ENCODE measurements at places on chromosomes 4 and X. TPM values are rescaled to one million over a fixed set of nuclear protein-coding genes. Genes with fewer than 3 reads are reported as not detected.

DNA sequence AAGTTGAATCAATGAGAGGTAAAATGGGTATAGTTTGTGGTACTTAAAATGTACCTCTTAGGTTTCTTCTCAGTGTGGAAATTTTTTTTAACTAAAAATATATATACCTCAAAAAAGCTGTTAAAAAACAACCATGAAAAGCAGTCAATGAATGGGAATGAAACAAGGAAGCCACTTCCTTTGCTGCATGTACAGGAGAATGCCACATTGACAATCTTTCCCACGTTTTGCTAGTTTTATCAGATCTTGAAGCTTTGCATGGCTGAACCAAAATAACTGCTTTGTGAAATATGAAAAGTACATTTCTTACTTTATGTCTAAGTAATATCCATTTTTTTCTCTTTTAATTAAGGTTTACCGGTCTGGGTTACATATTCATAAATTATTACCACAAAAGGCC is 71.8 kb downstream of the PRKG2 start:
- no peaks in the 10 kb centered on the region for H3K36me3 ChIP-seq
- H3K27ac ChIP-seq, result peak overlapping the region; percentile 42
- H3K4me3 ChIP-seq, result peak overlapping the region; percentile 56
- no peaks in the 10 kb centered on the region for H3K27me3 ChIP-seq

DNA sequence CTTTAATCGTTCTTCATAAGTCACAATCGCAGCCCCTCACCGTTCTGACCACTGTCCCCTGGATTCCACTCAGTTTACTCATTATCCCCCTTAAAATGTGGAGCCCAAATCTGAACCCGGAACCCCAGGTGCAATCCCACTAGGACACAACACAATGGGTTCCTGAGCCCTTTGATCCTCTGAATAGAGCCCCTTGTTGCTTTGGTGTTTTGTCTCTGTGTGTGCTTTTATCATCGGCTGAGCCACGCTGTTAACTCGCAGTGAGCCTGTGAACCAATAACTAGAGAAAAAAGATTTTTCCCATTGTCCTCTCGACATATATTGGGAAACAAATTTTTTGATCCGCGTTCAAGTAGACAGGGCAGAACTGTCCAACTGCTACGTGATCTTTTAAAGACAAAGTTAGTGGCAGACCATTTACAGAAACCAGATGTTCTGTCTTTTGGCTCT is 617 bp upstream of the PDHA1 start:
- H3K4me3 ChIP-seq, result peak overlapping the region; percentile 83
- H3K27me3 ChIP-seq, result no peaks in the 10 kb centered on the region
- peaks cover 10% of the 10 kb centered on the region for H3K4me1 ChIP-seq
- no peaks in the 10 kb centered on the region for H3K36me3 ChIP-seq
- no peak for DNase-seq

GRCh38 chr4:109614466-109614865 is 54.4 kb downstream of the MCUB start:
- H3K4me1 ChIP-seq, result no peaks in the 10 kb centered on the region
- DNase-seq, result no peak
- H3K4me3 ChIP-seq, result no peak overlapping the region
- H3K27ac ChIP-seq, result no peak overlapping the region
- H3K36me3 ChIP-seq, result no peaks in the 10 kb centered on the region

DNA sequence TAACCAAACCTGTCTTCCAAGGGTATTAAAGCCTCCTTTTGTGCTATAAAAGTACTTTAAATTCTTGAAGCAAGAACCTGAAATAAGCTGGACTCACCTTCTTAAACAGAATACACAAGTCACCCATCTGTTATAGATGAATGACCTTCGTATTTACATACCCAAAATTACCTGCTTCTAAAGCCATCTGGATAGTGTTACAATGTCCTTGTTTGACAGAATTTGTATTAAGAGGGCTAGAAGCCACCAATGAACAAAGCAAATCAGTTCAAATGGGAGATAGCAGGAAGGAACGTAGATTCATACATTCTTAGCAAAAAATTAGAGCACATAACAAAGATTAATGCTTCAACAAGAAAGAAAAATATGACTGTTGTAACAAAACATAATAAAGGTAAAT is 33.7 kb upstream of the CCSER1 start:
- no peak overlapping the region for H3K27ac ChIP-seq
- H3K27me3 ChIP-seq, result no peaks in the 10 kb centered on the region
- H3K36me3 ChIP-seq, result no peaks in the 10 kb centered on the region
- no peak for DNase-seq
- H3K4me3 ChIP-seq, result no peak overlapping the region
- no peaks in the 10 kb centered on the region for H3K4me1 ChIP-seq

- H3K27me3 ChIP-seq, result no peaks in the 10 kb centered on the region
- no peak overlapping the region for H3K4me3 ChIP-seq
- no peaks in the 10 kb centered on the region for H3K36me3 ChIP-seq
- DNase-seq, result no peak
- H3K4me1 ChIP-seq, result no peaks in the 10 kb centered on the region
These were observed 825.7 kb downstream of the TECRL start for GRCh38 chr4:63583561-63583960.

- H3K4me1 ChIP-seq, result no peaks in the 10 kb centered on the region
- no peaks in the 10 kb centered on the region for H3K36me3 ChIP-seq
- no peak overlapping the region for H3K27ac ChIP-seq
- no peak for DNase-seq
- no peaks in the 10 kb centered on the region for H3K27me3 ChIP-seq
These were observed 22.7 kb upstream of the OGT start for GRCh38 chrX:71510161-71510560.

DNA sequence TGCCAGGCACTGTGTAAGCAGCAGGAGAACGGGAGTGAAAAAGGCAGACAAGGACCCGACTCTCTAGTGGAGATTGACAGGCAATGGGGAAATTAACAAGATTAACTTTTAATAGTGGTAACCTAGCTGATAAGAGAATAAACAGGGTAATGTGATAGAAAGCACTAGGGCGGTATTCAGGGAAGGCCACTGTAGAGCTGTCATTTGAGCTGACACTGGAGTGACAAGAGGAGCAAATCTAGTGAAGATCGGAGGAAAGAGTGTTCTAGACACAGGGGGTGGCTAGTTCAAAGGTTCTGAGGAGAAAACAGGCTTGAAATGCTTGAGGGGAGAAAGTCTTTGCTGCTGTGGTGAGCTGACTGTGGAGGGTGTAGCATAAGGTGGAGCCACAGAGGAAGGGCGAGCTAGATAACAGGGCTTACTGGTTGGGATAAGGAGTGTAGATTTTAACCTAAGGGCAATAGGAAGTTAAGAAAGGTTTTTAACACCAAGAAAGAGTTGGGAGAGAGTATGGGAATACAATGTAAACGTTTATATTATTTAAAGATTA is 122.8 kb downstream of the SLC10A7 start:
- no peak overlapping the region for H3K27ac ChIP-seq
- H3K4me1 ChIP-seq, result 0 out of 2 replicates have a peak, but pooled peaks cover 4% of the 10 kb centered on the region
- H3K27me3 ChIP-seq, result no peaks in the 10 kb centered on the region

- no peak overlapping the region for H3K4me3 ChIP-seq
- no peaks in the 10 kb centered on the region for H3K36me3 ChIP-seq
- H3K27ac ChIP-seq, result no peak overlapping the region
- no peaks in the 10 kb centered on the region for H3K4me1 ChIP-seq
These were observed 455.4 kb upstream of the ADGRL3 start for GRCh38 chr4:60744767-60745166.

GRCh38 chr4:80419946-80420345 is 84.4 kb downstream of the CFAP299 start:
- no peaks in the 10 kb centered on the region for H3K27me3 ChIP-seq
- no peak for DNase-seq
- no peak overlapping the region for H3K27ac ChIP-seq
- H3K36me3 ChIP-seq, result no peaks in the 10 kb centered on the region
- no peaks in the 10 kb centered on the region for H3K4me1 ChIP-seq

- no peak overlapping the region for H3K27ac ChIP-seq
- H3K4me3 ChIP-seq, result no peak overlapping the region
- no peaks in the 10 kb centered on the region for H3K36me3 ChIP-seq
- DNase-seq, result peak; percentile 13
- no peaks in the 10 kb centered on the region for H3K4me1 ChIP-seq
These were observed 30.6 kb upstream of the KCNIP4 start for GRCh38 chr4:21979196-21979595.

DNA sequence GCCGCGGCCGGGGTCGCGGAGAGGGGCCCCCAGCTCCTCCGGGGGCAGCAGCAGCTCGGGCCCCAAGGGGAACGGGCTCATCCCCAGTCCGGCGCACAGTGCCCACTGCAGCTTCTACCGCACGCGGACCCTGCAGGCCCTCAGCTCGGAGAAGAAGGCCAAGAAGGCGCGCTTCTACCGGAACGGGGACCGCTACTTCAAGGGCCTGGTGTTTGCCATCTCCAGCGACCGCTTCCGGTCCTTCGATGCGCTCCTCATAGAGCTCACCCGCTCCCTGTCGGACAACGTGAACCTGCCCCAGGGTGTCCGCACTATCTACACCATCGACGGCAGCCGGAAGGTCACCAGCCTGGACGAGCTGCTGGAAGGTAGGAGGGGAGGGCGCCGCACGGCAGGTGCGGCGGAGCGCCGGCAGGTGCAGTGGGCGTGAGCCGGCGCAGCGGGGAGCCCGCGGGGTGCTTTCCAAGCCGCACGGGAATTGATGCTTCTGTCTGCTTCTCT is 886 bp downstream of the DCLK2 start:
- peak overlapping the region; percentile 84 for H3K4me3 ChIP-seq
- no peaks in the 10 kb centered on the region for H3K4me1 ChIP-seq
- no peaks in the 10 kb centered on the region for H3K36me3 ChIP-seq

DNA sequence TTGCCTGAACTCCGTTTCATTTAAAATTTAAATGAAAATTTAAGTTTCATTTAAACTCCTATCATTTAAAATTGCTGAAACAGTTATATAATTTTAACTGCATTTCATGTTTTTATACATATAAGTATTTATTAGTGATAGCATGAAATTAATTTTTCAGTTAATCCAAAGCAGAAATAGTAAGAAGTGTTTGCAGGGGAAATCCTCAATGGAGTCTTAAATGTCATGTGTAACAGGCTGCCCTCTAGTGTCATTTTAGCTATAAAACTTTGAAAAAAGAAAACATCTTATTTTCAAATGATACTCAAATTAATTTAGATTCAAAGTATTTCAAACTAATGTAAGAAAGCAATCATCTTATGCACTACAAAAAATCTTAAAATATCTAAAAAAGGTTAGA is 27.2 kb downstream of the TAPT1 start:
- no peaks in the 10 kb centered on the region for H3K36me3 ChIP-seq
- no peak overlapping the region for H3K27ac ChIP-seq
- H3K4me3 ChIP-seq, result no peak overlapping the region
- peak; percentile 60 for DNase-seq

DNA sequence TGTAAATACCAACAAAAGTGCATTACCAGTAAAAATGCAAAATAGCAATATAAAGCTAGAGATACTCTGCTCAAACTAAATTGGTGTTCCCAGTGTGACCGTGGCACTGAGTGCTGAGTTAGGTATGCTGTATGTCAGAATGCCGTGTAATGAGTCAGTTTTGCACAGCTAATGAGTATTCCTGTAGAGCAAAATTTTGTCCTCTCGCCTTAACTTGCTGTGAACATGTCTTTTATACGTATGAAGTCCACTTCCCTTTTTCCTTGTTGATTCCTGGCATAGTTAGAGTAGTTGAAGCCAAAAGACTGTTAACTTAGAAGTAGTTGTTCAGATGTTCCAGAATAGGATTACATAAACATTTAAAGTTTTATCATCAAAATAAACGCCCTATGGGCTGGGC is 11.5 kb downstream of the DCLK2 start:
- H3K27ac ChIP-seq, result no peak overlapping the region
- no peak overlapping the region for H3K4me3 ChIP-seq
- no peaks in the 10 kb centered on the region for H3K27me3 ChIP-seq
- no peaks in the 10 kb centered on the region for H3K4me1 ChIP-seq

DNA sequence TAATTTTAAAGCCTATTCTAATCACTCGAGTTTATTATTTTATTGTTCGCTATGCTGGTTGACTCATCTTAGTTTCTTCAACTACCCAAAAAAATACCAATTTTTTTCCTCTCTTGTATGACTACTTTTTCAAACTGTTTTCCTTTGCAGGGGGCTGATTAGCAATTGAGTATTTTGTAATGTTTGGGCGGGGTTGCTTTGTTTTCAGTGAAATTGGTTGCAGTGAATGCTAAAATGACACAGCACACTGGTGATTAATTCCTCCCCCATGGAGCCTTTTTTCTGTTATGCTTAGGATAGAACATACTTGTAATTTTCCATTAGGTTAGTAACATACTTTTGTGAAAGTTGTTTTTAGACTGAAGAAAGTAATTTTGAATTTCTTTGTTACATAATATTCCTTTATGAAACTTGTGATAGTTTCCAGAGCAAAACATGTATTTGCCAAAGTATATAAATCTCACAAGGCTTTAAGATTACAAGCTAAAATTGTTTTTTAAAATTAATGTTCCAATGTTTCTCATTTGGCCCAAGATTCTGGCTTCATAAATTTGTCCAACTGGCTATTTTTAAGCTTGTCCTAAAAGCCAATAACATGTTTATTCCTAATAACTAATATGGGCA is 120.4 kb downstream of the CHIC1 start:
- H3K27me3 ChIP-seq, result no peaks in the 10 kb centered on the region
- H3K27ac ChIP-seq, result peak overlapping the region; percentile 52
- no peak overlapping the region for H3K4me3 ChIP-seq
- H3K36me3 ChIP-seq, result no peaks in the 10 kb centered on the region

- H3K4me1 ChIP-seq, result peaks cover 11% of the 10 kb centered on the region
- peak; percentile 37 for DNase-seq
- H3K27ac ChIP-seq, result no peak overlapping the region
- H3K27me3 ChIP-seq, result no peaks in the 10 kb centered on the region
- H3K4me3 ChIP-seq, result no peak overlapping the region
These were observed 155.9 kb downstream of the STIM2 start for GRCh38 chr4:27016551-27016950.

DNA sequence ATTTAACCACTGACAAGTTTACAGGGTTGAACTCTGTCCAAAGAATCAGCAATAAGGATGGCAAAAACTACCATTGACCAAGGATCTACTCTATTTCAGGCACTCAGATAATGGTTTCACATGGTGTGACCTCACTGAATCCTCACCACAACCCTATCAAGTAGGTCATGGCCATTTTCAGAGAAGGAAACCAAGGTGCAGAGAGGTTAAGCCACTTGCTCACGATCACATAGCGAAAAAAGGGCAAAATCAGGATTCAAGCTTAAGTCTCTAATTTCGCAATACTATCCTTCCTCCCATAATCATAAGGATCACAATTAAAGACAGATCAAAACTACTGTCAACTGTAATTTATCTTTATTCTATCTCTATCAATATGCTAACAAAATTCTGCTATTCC is 191.0 kb upstream of the AFF2 start:
- no peak overlapping the region for H3K27ac ChIP-seq
- no peaks in the 10 kb centered on the region for H3K36me3 ChIP-seq
- DNase-seq, result no peak

GRCh38 chr4:146245850-146246249 is 31.5 kb downstream of the REELD1 start:
- peak overlapping the region; percentile 15 for H3K27ac ChIP-seq
- no peaks in the 10 kb centered on the region for H3K36me3 ChIP-seq
- H3K4me1 ChIP-seq, result peaks cover 39% of the 10 kb centered on the region
- H3K27me3 ChIP-seq, result no peaks in the 10 kb centered on the region

GRCh38 chr4:176758323-176758722 is 34.4 kb downstream of the VEGFC start:
- no peak overlapping the region for H3K27ac ChIP-seq
- peaks cover 56% of the 10 kb centered on the region for H3K4me1 ChIP-seq
- H3K4me3 ChIP-seq, result no peak overlapping the region
- H3K36me3 ChIP-seq, result no peaks in the 10 kb centered on the region
- no peaks in the 10 kb centered on the region for H3K27me3 ChIP-seq
- no peak for DNase-seq

TCEAL8 gene
- 97.7 TPM for total RNA-seq

CYBB gene
- not detected for total RNA-seq

PRDM8 gene
- total RNA-seq, result 4.4 TPM

SULT1E1 gene
- total RNA-seq, result not detected

Data from GM23248 (cell line).